Stimulated activated CD4-positive, alpha-beta T cell treated with anti-CD3 and anti-CD28 coated beads, Interleukin-12 subunit alpha, Interleukin-12 subunit beta, amount 100 ng/mL, for 4 hours (primary cell): ENCODE measurements at places on chromosomes 3 and 15.

DNA sequence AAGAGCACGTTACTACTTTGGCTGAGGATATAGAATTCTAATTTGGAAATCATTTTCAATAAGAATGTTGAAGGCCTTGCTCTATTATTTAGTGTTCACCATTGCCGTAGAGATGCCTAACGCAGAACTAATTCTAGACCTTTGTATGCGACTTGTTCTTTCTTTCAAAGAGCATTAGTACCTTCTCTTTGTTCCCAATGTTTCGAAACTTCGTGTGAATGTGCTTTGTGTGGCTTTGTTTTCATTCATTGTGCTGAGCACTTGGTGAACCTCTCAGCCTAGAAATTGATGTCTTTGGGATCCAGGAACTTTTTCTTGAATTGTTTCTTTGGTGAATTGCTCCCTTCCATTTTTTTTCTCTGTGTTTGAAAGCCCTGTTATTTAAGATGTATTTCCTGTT lies 19.8 kb upstream of the PCSK6 start:
- no peak for DNase-seq

GRCh38 chr15:63324770-63325169 lies 47.4 kb downstream of the APH1B start:
- DNase-seq: no peak

DNA sequence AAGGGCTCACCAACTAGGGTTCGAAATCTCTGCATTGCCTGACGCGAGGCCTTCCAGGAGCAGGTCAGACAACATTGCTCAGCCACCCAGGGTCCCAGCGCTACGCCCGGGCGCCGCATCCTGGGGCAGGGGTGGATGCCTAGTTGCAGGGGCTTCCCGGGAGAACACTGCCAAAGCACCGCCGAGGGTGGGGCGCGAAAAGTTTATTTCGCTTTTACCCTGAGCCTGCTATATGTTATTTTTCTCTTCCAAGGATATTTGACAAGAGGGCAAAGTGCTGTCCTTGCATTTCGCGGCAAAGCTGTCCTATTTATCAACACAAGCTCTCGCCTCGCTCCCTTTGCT lies 549 bp upstream of the SOX14 start:
- no peak for DNase-seq

DNA sequence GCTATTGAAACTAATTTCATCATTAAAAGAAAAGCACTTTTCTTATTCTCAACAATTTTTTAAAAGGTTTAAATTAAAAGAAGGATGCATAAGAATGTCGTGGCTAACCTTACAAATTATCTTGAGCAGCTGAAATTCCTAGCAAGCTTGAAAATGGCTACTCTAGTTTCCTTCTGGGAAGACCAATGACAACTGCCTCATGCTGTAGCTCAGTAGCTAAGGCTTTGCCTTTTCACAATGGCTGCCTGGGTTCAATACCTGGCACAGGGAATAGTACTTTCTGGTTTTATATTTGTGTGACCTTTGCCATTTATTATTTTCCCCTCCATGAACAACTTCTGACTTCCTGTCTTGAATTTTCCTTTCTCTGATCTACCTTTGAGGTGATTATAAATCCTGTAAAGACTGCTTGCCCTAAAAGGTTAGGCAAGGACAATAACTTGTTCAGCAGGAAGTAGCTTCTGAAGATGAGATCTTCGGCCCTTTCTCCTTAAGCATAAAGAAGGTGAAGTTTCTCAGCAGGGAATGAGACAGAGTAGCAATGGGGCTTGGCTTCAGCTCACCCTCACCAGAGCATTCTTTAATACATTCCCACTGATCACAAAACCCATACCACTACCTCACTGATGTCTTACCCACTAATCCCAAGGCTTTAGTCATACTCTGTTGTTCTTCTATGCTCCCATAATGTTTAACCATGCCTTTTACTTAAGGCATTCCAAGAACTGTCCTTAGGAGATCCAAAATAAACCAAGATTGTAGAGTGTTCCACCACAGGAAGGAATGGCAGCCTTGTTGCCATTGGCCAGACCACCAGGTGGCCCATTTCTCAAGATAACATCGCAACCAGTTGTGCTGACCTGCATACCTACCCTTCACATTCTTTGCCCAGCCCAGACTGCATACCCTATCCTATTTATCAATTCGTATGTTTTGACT lies 276.8 kb downstream of the ULK4 start:
- DNase-seq: no peak

DNA sequence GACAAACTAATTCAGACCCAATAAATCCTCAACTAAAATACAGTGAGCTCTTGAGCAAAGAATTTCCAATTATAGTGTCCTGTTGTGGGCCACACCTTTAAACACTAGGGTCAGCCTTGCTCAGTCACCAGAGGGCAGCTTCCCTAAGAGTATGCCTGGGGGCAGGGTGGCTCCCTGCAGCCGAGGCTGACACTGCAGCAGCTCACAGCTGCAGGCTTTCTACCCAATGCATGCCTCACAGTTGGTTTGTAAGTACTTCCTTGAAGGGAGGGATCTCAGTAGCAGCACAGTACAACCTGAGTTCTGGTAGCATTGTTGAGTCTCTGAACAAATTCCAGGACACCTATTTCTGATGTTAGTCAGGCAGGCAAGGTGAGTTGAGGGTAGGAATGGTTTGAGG lies 335.6 kb downstream of the TUSC7 start:
- DNase-seq: no peak

DNA sequence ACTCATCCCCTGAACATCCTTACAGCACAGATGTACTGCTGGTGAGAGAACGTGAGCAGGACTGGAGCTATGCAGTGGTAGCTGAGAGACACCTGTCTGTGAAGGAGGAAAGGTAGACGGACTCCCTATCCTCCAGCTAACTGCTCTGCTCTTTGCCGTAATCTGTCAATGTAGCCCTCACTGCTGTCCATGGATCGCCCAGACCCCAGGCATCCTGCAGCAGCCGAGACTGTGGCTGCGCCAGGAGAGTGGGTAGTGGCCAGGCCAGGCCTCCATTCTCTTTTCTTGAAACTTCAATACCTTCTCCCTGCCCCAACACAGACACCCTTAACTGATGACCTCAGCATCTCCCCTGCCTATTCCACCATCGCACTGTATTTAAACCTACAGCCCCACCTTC lies 44.5 kb downstream of the CRABP1 start:
- no peak for DNase-seq
